ENCODE measurements at places on chromosomes 7 and 10.

DNA sequence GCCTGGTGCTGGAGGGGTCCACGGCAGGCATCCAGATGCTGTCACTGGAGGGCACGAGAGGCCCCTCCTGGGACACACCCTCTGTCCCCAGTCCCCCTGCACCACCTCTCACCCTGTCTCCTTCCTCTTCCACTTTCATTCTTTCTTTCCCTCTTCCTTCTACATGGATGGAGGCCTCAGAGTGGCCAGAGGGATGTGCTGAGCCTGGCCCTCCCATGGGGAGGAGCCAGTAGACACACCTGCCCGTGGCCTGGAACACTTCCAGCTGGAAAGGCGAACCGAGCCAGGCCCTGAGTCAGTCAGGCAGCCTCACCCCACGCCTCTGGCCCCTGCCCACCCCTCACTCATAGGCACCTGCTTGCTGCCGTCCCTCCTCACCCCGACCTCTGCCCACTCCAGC lies 55.9 kb upstream of the MXI1 start:
- DNase-seq = no peak

DNA sequence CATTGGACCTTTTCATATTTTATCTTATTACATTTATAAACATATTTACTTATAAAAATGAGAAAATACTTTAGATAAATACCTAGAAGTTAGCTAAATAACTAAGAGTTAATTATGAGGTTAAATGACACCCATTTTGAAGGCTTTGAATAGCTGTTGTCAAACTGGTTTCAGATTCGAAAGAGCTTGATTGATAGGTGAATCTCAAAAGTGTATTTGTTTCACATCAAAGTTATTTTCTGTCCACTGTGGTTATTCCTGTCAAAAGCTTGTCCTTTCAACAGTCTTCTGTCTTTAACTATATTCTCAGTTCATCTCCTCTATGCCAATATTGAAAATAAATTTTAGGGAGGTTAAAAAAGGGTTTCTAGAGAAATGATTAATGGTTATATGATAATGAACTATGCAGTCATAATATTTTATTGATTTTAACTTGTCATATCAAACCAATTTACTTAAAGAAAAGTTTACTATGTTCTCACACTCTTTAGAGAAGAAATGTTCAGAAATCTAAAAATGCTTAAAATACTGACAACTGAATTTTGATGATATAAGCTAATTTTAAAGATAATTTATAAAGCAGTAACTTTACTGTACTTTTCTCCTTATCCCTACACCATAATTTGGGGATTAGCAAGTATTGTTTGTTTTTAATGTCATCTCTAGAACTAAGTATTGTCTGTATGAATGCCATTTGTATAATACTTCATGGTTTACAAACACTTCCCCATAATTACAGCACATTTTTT lies 72.0 kb upstream of the FOXP2 start:
- no peak for DNase-seq

DNA sequence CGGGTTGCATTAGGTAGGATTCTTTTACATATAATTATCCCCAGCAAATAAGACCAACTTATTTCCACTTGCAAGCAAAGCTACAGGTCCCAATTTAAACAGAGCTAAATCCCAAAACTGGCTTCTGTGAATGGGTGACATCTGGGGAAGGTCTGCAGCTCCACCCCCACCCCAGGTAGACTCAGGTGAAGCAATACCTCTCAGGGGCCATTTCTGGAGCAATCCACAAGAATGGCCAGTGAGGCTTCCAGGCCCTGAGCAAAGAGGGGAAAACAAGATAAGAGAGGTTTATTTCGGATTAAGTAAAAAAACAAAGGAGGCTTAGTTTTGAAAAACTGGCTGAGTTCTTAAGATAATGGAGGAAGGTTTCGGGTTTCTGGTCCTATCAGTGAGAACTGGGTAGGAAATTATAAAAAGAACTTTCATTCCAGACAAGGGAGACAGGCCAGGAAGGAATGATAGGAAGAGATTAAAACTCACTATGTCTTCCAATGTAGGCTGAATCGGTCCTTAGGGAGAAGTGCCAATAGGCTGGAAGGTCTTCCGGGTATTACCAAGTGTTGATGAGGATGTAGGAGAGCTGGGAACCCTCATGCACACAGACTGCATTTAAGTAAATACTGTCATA lies 25.4 kb downstream of the SH3PXD2A start:
- DNase-seq = no peak

DNA sequence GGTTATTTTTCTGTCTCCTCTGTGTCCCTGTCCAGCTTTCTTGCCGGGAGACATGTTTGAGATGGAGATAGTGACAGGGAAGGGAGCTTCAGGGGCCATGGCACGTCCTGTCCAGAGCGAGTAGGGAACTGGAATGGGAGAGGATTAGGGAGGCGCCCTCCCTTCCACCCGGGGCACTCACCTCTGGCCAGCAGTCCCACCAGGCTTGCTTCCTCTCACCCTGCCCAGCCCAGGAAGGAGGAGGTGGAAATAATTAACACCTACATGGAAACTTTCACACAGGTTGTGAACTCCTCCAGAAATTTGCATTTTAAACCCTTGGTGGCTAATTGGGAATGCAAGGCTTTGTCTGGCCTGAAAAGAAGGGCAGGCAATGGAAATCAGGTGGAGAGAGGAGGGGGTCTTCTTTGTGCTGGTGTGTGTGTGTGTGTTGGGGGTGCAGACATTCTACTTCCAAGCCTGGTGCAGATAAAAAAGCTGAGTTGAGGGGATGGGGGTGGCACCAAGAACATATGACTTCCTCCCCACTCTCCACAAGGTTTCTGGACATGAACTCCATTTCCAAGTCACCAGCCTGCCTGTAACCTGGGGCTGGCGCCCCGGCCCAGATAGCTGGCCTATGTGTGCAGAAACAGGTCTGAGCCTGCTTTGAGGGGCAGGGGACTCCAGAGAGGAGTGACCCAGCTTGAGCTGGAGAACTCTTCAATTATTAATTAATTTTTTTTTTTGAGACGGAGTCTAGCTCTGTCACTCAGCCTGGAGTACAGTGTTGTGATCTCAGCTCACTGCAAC lies 199.4 kb downstream of the CYP26A1 start:
- no peak for DNase-seq

GRCh38 chr7:104175361-104175984 lies 32.3 kb downstream of the ORC5 start:
- DNase-seq = no peak

- DNase-seq = no peak
Observed at GRCh38 chr10:48768144-48768766, 83.6 kb downstream of the WDFY4 start.

DNA sequence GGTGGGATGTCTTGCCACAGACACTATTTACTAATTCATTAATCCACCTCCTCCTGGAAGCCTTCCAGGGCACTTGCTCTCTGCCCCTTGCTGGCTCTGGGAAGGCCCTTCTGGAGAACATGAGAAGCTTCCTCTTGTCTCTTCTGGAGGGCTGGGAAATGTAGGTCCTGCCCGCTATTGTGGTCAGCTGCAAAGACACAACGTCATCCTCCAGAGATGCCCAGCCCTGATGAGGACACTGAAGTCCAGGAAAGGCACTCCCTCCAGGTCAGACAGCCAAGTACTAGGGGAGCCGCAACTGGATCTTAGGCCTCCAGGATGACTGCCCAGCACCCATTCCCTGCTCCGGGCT lies 9.6 kb upstream of the TACR2 start:
- no peak for DNase-seq

- DNase-seq = no peak
Observed at GRCh38 chr7:58316-58715, 134.1 kb upstream of the FAM20C start.

GRCh38 chr10:46310851-46311250 lies 24.1 kb downstream of the ANTXRL start:
- no peak for DNase-seq

DNA sequence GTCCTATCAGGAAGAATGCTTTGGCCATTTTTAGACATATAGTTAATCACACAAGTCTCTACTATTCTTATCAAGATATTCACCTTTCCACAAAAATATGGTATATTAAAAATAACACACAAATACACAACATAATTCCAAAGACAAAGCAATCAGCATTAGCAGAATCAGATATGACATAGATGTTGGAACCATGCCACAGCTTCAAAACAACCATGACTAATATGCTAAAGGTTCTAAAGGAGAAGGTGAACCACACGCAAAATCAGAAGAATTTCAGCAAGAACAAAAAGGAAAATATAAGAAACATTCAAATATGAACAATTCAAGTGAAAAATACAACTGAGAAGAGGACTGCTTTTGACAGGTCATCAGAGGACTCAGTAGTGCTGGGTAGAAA lies 670.2 kb upstream of the SORCS1 start:
- no peak for DNase-seq

DNA sequence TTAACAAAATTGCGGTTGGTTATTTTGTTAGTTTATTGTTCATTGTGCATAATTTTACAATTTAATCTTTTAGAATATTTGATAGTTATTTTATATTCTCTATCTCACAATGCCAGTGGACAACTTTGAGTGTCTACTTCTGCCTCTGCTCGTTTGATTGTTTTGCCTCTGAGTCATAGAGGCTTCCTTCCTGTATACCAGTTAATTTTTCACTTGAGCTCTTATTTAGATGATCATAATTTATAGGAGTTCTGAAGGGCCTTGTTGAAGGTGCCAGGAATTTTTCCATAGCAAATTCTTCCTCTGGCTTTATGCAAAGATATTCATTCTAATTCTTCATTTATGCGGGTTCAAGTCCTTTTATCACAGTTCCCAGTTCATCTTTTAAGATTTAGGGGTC lies 5.2 kb upstream of the MALRD1 start:
- no peak for DNase-seq

DNA sequence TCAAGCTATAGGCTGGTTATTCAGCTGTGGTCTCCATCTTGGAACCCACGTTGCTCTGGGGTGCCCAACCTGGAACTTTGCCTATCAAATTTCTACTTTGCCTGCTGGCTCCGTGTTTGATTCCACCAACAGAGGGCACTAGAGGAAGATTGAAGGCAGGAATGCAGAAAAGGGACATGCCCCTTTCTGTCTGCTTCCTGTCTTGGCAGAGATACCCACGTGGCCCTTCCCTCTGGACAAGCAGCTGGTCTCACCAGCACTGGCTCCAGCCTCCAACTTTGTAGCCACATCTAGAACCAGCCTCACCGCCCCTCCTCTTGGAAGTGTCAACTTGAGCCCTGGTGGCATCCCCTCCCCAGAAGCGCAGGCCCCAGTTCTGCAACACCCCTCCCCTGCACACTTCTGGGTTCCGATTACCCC lies 52.1 kb upstream of the ZNF438 start:
- DNase-seq = peak; percentile 47

DNA sequence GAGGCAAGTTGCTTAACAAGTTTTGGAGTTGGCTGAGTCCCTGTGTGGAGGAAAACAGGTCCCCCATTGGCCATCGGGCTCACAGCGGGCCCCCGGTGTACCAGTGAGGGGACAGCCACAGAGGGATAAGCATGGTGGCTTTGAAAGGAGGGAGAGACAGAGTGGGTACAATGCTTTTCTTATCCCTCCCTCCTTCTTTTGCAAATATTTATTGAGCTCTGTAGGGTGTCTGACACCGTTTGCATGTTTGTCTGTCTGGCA lies 2.8 kb downstream of the HTRA1 start:
- no peak for DNase-seq

DNA sequence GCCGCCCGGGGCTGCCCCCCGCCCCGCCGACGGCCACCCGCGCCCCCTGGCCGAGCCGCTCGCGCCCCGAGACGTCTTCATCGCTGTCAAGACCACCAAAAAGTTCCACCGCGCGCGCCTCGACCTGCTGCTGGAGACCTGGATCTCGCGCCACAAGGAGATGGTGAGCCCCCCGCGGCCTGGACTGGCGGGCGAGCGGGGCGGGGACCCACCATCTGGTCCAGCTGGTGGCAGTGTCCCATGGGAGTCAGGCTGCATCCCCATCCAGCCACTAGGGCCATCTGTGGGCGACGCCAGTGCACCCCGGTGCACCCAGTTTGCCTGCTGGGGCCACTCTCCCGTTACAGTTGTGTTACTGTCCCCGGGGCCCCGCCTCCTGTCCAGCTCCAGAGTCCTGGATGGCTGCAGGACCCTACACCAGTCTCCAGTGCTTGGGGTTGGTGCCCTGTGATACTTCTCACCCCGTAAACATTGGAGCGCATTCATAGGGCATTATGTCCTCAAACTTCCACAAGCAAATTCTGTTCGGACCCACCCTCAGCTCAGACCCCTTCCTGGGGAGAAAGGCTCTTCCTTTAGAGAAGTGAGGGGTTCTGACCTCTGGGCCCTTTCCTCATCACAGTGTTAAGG lies 672 bp downstream of the LFNG start:
- no peak for DNase-seq

- DNase-seq = no peak
Observed at GRCh38 chr10:52071814-52072213, 242.3 kb upstream of the DKK1 start.

GRCh38 chr10:99522470-99523250 lies 10.1 kb upstream of the NKX2-3 start:
- DNase-seq = no peak

- DNase-seq = no peak
Observed at GRCh38 chr7:138006106-138006505, 4.2 kb upstream of the CREB3L2 start.

DNA sequence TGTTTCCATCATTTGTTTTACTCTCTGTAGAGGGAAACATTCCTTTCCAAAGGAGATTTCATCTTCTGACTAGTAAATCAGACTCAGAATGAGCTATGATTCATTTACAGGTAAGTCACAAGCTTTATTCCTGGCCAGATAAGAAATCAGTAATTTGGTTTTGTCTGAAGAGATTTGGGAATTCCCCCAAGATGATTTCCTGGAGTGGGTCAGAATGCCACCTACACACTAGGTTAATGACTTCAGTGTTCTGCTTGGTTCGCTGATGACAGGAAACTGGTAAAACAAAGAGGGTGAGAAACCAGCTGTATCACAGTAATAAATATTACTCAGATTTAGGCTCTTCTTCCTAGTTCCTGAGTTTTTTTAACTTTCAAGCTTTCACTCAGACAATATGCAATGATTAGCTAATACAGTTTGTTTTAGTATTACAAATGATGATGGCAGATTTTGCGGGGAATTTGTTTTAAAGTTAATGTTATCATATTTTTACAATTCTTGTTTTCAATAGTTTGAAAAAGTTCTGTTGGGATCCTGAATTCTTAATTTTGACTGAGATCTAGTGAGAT lies 8.3 kb upstream of the ASZ1 start:
- no peak for DNase-seq
